ENCODE measurements at places on chromosomes 2 and 18.
A peak's percentile ranks its signal among the peaks of the same experiment; 100 is the strongest.

- DNase-seq = no peak
Observed at GRCh38 chr18:78861116-78861515, 118.5 kb upstream of the SALL3 start.

GRCh38 chr2:143254110-143254509 lies 124.9 kb downstream of the ARHGAP15 start:
- DNase-seq = no peak

- no peak for DNase-seq
Observed at GRCh38 chr2:33015421-33016142, 68.8 kb downstream of the LTBP1 start.

GRCh38 chr18:48973731-48974130 lies 23.0 kb upstream of the SMAD7 start:
- DNase-seq = no peak

DNA sequence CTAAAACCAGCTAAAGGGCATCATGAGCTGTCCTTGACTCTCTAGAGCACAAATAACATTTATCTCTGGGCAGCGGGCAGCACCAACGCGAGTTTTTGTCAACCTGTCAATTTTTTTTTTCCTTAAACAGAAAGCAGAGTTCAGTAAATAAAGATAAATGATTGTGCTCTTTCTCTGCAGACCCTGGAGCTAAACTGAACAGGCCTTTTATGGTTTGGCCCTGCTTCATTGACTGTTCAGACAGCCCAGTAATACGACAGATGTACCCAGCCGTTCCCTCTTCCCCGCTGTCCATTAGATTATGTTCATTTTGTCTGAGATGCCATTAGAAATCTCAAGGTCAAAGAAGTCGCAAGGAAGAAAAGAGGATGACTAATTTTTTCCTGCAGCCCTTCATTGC lies 280.5 kb upstream of the PIK3C3 start:
- no peak for DNase-seq

DNA sequence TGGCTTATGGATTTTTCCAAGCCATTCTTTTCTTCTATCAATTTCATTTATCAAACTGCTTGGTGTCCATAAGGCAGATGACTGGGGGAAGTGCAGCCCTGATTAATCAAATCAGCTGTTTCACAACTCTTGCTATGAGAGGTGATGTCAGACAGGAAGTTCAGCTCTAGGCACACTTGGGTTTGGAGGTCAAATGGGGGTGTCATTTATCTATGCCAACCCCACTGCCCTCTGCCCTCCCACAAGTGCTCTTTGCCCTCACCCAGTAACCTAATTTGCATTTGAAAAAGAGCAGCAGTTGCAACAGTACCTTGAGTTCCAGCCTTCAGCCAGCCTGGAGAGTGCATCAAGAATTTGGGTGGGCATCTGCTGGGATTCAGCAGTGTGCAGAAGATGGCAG lies 431.3 kb upstream of the SPRED2 start:
- no peak for DNase-seq

DNA sequence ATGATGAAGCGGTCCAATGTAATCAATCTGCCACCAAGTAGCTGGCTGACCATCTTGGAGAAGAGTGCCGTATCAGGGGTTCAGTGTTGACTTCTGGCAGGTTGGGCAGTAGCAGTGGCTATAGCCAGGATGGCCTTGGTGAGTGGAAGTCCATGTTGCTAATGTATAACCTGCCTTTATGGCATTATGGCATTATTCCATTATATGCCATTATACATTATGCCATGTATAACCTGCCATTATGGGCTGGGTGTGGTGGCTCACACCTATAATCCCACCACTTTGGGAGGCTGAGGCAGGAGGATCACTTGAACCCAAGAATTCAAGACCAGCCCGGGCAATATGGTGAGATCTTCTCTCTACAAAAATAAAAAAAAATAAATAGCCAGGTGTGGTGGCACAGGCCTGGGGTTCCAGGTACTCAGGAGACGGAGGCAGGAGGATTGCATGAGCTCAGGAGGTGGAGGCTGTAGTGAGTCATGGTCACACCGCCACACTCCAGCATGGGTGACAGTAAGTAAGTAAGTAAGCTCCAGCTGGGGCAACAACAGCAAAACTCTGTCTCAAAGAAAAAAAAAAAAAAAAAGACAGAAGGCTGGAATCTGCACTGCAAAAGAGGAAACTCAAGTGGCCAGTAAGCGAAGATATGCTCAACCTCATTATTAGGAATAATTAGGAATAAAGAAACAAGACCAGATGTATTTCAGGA lies 24.4 kb upstream of the EMILIN2 start:
- DNase-seq = no peak

GRCh38 chr18:24649571-24649970 lies 189.1 kb downstream of the HRH4 start:
- no peak for DNase-seq

- peak; percentile 19 for DNase-seq
Observed at GRCh38 chr2:98822301-98823164, 91.6 kb upstream of the MGAT4A start.

- DNase-seq = no peak
Observed at GRCh38 chr2:205752924-205753323, 70.6 kb downstream of the NRP2 start.

DNA sequence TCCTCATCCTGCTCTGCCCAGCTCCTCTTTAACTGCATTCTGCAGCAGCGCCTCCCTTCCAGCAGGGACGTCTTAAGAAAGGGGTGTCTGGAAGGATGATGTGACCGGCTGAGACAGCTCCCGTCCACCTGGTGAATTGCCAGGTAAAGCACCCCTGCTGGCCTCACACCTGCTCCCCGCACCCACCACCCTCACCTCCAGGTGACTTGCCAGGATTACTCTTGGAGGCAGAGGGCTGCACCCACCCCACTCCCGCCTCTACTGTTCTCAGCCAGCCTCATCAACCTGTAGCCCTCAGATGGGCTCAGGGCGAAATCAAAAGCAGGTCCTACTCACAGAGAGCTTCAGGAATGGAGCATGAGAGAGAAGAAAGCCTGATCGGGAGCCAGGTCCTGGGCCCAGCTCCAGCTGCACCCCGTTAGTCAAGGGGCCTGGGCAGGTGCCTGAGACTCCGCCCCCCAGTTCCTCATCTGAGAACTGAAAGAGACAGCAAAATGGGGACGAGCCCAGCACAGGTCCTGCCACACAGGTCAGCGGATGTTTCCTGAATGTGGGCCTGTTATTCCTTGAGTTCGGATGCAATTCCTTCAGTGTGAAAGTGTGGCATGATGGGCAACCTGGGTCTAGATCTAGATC lies 5.6 kb downstream of the ADRA2B start:
- DNase-seq = no peak

DNA sequence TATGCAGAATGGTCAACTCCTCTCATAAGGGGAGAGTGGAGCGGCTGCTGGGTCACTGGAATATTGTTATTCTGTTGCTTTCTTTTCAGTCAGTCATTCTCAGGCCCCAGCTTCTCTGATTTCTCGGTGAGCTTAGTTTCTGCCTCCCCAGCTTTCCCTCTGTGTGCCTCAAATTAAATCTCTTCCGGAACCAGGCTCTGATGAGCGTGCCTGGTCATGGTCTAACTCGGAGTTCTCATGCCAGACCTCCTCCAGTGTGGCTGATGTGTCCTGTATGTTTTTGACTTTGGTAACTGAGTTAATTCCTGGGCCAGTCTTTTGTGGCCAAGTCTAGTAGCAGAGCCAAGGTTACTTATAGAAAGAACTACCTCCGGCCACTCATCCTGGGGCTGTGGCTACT lies 4.9 kb upstream of the STK11IP start:
- no peak for DNase-seq

DNA sequence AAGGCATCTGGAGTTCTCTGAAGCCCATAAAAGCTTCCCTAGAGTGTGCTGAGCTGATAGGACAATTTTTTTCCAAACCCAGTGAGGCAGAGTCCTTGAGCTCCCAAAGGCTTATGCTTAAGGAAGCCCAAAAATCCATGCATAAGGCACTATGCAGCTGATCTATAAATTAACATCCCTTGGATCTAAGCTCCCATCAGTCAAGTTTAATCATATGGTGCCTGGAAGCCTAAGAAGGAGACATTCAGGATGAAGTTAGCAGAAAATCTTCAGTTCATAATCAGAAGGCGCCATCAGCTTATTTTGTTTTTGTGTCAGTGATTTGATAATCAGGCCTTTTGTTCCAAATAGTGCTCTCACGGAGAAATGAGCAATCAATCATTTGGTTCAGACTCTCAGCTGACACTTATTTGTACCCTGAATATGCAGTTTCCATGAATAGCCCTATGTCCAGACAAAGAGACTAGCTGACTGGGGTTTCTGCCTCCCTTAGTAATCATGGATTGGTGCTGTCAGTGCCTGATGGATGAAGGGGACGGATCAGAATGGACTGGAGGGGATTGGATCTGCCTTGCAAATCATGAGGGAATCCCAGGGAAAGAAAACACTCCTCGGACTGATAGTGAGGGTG lies 464.8 kb upstream of the RGPD4 start:
- no peak for DNase-seq

DNA sequence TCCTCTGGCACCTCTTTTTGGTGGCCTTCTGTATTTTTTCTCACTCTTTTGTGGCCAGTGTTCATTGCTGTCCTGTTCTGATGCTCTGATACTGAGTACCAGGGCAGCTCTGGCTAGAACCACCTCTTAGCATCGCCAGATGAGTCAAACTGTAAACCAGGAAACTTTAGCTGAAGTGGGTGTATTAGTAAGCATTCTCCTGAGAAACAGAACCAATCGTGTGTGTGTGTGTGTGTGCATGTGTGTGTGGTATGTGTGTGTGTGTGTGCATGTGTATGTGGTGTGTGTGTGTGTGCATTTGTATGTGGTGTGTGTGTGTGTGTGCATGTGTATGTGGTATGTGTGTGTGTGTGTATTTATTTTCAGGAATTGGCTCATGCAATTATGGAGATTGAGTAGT lies 166.3 kb upstream of the SKOR2 start:
- no peak for DNase-seq

All from stimulated activated CD8-positive, alpha-beta memory T cell treated with anti-CD3 and anti-CD28 coated beads, Interleukin-15, amount 100 ng/mL, for 1 hour (primary cell).